ENCODE measurements at places on chromosomes 2 and 18. TPM values are rescaled to one million over a fixed set of nuclear protein-coding genes. Genes with fewer than 3 reads are reported as not detected.

SPR gene
- 0.65 TPM for total RNA-seq

TMEM178A gene
- total RNA-seq, result 1.5 TPM

BCL11A gene
- total RNA-seq, result 1.2 TPM

C2orf66 gene
- total RNA-seq, result 0.60 TPM

TPO gene
- total RNA-seq, result not detected

PSMA8 gene
- total RNA-seq, result 0.81 TPM

B3GNT7 gene
- total RNA-seq, result 0.34 TPM

CHST10 gene
- total RNA-seq, result 7.5 TPM

PCARE gene
- total RNA-seq, result not detected

DNA sequence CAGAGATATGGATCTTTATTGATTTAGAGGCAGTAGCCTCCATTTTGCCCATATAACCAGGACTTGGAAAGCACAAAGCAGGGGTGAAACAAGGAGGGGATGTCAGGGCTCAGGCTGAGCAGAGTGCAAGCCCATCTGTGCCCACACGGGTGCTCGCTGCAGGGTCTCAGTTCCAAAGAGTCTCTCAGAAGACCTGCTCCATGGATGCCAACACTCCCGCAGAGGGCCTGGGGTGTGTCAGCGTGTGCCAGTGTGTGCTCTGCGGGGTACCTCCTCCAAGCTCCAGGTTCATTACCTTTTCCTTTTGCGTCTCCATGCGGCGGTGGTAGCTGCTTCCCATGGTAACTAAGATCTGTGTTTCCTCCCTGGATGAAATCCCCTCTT, 107.5 kb downstream of the EIPR1 start:
- no peak for DNase-seq

- no peak for DNase-seq
Measured at GRCh38 chr2:215447673-215448081, 11.8 kb upstream of the FN1 start.

DNA sequence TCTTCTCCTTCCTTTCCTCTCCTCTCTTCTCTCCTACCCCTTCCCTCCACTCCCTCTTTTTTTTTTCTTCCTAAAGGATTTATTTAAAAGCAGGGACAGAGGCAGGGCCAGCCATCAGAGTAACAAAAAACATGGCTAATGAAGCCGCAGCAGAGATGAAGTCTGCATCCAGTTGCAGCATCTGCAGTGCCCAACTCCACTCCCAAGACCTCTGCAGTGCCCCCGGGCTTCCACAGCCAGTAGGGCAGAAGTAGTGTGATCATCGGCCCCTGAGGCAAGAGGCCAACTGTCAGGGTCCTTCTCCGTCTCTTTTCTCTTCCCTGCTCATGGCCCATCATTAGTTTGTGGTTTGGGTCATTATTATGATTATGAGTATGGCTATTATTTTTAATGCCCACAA, 4.2 kb upstream of the EGR4 start:
- DNase-seq, result no peak

GRCh38 chr18:72458271-72458670, 85.9 kb downstream of the CBLN2 start:
- no peak for DNase-seq

GRCh38 chr2:144681389-144681788, 161.5 kb upstream of the ZEB2 start:
- DNase-seq, result no peak

DNA sequence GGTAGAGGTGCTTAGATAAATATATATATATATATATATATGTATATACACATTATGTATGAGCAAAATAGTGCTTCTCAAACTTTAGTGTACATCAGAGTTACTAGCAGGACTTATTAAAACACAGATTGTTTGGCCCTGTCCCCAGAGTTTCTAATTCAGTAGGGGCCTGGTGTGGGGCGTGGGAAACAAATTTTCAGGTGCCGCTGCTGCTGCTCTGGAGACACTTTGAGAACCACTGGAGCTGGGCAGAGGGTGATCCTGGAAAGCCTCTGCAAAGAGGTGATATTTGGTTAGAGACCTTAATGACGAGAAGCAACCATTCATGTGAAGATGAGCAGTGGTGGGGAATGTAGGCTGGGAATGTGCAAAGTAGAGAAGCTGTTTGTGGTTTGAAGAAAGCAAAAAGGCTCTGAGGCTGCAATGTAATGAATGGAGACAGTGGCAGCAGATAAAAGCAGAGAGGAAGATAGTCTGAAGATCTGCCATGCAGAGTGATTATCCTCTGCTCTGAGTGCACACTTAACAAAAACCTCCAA, 142.9 kb downstream of the PLCL1 start:
- DNase-seq, result no peak

DNA sequence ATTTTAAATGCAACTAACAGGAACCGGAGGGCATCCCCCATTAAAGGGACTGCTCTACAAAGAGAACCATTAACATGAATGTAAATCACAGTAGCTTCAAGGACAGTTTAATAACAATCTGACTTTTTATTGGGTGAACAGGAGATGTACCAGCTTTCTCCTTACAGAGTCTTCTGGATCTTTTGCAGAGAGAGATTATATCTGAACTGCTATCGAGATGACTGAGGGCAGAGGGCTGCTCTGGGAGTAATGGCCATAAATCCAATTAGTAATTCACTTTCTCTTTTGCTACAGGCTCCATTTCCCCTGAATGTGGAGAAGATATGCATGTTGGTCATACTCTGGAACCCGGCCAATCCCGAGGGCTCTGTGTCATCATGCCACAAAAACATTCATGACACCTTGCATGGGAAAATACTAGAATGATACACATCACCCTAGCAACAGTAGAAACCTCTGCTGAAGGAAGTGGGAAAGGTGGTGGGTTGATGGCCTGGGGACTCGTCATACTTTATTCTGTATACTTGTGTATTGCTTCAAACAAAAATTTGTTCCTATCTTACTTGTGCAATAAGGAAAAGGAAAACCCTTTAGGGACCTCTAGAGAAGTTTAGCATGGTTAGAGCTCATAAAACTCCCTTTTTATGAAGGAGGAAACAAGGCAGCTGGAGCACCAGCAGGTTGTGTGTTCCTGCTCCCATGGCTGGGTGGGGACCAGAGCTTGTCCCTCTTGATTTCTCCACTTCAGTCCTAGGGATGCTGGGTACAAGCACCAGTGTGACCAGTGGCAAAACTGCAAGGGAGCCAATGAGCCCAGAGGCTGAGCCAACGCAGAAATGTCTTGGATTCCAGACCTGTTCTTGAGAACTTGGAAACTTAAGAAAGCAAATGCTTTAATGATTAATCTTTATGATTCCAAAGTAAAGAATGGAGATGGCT, 26.0 kb downstream of the CTAGE1 start:
- DNase-seq, result peak; percentile 41

- DNase-seq, result no peak
Measured at GRCh38 chr2:240871071-240871958, 2.7 kb downstream of the AGXT start.

DNA sequence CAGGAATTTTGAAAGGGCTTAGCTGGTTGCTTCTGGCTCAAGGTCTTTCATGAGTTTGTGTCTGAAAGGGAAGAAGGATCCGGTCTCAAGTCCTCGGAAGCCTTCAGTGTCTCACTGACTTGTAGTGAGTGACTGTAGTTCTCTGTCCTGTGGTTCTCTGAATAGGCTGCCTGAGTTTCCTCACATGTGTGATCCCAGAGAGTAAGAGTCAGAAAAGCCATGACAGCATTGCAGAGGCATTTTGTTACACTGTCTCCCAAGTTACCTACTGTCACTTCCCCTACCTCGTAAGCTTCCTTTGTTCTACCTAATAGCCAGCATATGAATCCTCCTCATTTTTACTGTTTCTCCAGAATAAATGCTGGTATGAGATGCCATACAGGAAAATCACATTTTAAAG, 709.1 kb upstream of the CHAC2 start:
- DNase-seq, result no peak

GRCh38 chr18:55380589-55380988, 207.4 kb downstream of the TCF4 start:
- DNase-seq, result no peak

GRCh38 chr18:58264840-58265239, 220.8 kb downstream of the NEDD4L start:
- no peak for DNase-seq

DNA sequence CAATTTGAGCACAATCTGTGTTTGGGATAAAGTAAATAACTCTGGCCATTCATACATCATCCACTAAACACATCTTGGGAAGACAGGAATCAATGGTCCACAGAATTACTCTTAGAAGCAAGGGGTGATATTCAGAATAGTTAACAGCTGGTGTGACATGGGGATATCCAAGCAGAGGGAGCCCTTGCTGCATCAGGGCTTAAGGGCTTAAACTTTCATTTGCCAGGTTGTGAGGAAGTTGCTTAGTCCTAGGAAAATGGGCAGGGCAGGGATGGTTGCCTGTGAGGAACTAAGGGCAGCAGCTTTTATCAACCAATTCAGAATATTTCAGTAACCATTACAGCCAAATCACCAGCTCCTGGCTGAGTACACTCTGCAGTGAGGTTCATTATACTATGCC, 2.0 kb upstream of the ITGA6 start:
- DNase-seq, result no peak

- DNase-seq, result no peak
Measured at GRCh38 chr2:161158882-161159281, 1.3 kb upstream of the TANK start.

DNA sequence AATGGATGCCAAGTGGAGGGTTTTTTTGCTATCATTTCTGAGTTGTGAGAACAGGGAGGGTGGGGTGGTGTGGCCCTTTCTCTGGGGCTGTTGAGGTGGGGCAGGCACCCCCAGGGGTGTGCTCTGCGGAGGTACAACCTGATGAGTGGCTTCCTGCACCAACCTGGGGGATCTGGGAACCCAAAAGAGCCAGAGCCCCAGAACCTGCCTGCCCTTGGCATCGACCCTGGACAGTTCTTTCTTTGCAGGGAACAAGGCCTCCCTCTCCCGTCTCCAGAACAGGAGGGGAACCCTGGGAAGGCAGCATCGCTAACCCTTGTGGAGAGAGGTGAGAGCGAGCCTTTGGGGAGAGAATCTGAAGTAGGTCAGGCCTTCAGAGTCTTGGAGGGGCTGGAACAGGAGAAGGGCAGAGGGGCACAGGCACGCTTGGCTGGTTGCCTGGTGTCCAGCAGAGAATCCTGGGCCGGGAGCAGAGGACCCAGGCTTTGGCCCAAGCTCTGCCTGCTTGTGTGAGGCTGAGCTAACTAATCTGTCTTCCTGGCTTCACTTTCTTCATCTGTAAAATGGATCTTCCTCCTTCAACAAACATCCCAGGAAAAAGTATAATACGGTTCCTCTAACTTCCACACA, 84.9 kb downstream of the RHOB start:
- DNase-seq, result no peak

DNA sequence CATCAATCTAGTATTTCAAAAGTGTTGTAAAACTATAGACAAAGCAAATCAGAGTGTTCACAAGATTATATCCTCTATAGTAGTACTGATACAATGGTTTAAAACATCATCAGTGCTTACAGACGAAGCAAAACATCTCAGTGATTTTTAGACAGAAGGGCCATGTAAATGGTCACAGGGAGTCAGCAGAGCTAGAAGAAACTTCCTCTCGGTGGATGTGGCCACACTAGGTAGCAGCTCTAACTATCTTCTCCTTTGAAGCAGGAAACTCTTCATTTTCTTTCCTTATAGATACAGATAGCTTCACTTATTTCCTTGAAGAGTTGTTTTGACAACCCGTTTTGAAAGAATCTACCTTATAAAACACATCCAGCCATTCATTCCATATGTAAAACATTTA, 80.4 kb upstream of the CD226 start:
- no peak for DNase-seq

DNA sequence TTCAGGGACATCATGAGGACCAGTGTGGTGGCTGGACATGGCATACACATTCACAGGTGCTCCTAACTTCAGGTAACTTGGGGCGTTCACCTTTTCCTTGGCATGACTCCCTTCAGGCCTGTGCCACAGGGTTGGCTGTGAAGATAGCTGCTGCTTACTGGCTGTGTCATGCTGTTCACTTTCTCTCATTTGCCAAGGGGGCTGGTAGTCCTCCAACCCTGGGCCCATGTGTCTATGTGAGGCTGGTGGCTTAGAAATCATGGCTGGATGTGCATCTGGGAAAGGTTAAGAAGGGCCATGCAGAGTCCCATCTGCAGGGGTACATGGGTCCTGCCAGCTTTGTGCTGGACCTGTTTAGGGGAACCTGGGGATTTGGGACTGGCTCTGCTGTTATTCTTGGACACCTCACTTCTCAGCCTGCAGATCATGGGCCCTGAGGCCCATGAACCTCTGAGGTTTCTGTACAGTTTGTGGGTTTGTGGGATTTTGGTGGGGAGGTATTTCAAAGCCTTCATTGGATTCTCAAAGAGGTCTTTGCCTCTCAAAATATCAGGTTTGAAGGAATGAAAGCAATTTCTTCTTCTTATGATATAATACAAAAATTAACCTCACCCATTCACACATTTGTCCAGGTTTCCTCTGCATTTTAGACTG, 62.9 kb downstream of the FHOD3 start:
- DNase-seq, result no peak

DNA sequence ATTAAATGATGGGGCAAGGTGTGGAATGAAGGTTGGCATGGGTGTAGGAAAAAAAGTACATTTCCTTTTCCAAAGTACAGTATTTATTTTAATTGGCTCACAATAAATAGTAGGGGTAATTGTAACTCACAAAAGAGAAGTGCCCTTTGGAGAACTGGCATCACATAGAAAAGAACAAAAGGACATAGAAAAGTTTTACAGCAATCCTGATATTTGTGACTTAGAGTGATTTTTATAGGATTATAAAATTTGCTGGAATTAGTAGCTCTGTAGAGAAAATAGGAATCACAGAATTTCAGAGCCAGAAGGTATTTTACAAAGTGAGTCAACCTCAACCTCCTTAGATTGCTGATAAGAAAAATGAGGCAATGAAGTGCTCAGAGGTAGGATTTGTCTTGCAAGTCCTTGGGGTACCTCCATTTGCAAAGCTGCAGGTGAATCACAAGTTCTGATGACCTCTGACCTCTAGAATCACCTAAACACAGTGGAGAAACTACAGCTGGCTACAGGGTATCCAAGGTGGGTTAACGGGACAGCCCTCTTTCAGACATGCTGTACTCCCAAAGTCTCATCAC, 133.6 kb downstream of the SOCS6 start:
- no peak for DNase-seq

DNA sequence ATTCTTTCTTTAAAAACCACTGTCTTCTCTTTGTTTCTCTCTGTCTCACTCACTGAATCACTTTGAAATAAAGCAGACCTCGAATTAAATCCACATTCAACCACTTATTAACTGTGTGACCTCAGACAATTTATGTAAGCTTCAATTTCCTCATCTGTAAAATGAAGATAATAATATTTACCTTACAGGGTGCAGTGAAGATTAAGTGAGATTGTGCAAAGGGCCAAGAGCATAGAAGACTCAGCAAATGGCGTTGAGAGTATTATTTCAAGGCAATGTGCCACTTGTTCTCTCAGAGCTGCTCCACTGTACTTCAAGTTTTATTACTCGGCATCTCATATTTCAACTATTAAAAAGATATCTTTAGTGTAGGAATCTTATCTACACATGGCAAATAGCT, 454.2 kb upstream of the HNRNPA3 start:
- DNase-seq, result no peak

Measured in activated T-cell treated with anti-CD3 and anti-CD28 coated beads, Interleukin-2, amount 50 U/mL, for 72 hours (primary cell).